ENCODE measurements at places on chromosomes 6 and 20.

DNA sequence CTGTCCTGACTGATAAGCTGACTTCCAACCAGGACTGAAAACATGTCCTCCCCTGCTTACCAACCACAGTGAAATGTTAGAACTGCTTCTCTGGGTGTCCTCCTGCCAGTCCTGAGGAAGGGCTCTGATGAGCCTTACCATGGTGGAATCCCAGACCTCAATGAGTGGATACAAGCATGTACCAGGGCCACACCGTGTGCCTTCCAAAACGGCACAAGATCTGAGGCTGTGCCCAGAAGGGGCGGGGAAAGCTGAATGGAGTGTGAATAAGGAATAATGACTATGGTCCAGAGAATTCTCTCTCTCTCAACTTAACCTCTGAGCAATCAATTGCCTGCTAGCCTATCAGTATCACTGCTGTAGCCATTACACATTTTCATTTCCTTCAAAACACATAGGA lies 51.7 kb downstream of the PDE10A start:
- DNase-seq, result no peak

DNA sequence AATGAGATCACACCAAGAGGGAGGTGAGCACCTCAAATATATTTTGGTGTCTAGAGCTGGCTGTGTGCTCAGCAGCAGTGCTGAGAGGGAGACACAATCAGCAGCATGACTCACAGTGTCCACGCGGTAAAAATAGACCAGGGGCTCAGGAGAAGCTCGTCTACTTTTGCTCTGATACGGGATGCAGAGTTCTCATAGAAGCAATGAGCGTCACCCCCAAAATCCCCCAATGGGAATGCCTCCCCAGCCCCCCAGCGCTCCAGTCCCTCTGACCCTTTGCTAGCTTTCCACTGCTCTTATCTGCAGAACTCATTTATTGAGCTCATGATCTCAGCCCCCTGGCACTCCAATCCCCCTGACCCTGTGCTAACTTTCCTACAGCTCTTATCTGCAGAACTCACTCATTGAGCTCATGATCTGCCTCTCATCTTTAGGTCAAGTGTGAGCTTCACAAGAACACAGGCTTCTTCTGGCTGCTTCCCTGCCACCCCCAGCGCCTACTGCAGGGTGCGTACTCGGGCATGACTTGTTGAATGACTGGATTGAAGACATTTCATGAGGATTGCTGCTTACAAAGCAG lies 34.0 kb downstream of the SYNDIG1 start:
- DNase-seq, result no peak

GRCh38 chr6:70592391-70593117 lies 25.8 kb downstream of the SDHAF4 start:
- DNase-seq, result no peak

DNA sequence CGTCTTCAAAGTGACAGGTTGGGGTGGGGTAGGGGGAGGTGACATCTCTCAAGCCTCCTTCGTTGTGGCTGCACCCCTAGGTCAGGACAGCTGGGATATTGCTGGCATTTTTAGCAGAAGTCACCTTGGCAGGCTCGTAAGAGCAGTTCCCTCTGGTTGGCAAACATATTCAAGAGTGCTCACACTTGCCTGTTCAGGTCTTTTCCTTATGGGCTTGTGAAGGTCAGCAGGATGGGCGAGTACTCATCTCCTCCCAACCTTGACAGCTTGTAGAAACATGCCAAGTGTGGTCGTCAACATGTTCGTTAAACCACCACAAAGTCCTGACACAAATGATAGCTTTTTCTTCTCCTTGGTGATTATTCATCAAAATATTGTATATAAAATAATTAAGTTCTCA lies 113.6 kb downstream of the HDGFL1 start:
- no peak for DNase-seq

GRCh38 chr6:20778912-20779311 lies 244.7 kb downstream of the CDKAL1 start:
- no peak for DNase-seq

DNA sequence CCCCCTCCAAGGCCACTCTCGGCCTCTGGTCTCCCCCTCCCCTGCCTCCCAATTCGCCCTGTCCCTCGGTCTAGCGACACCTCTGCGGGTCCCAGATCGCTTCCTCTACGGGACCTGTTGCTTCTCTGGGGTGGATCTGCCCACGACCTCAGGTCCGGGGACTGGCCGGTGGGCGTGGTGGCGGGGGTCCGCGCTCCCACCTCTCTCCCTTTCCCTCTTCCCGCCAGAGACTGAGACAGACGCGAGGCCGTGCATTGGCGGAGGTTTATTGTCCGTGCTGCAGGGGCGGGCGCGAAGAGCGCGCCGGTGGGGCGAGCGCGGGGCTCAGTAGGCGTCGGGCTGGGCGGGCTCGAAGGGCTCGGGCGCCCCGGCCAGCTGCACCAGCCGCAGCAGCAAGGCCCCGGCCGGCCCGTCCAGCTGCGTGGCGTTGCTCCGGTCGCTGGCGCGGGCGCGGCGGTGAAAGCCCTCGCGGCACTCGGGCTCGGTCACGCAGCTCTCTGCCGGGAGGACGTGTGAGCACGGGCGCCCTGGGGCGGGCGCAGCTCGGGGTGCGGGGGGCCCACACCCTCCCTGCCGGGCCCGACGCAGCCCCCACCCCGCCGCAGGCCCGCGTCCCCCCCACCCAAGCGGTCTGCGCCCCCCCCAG lies 2.1 kb downstream of the AVP start:
- no peak for DNase-seq

DNA sequence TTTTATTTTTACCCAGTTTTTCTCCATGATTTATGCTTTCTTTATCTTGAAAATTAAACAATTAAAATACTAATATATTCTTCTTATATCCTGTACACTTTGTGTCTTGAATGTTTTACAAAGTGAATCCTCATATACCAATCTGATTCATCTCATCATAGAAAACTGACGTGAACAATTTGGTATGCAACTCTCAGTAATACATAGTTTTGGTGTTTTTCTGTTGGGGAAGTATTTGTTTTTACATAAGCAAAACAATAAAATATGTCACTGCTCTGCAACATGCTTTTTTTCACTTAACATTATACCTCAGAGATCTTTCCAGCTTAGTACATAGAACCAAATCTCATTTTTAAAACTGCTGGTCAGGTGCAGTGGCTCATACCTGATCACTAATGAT lies 14.7 kb downstream of the DNAAF9 start:
- no peak for DNase-seq
